Amniotic stem cell (primary cell): ENCODE measurements at places on chromosomes 4 and X.

- DNase-seq: no peak
Observed at GRCh38 chr4:98996056-98996764, 689 bp downstream of the METAP1 start.

- peak; percentile 1 for DNase-seq
Observed at GRCh38 chrX:18983666-18984380, at the start of gene PHKA2. Gene PHKA2, minus strand, starts transcription at chrX:18984114. Its CDS starts 182 bp downstream, at chrX:18983932.

DNA sequence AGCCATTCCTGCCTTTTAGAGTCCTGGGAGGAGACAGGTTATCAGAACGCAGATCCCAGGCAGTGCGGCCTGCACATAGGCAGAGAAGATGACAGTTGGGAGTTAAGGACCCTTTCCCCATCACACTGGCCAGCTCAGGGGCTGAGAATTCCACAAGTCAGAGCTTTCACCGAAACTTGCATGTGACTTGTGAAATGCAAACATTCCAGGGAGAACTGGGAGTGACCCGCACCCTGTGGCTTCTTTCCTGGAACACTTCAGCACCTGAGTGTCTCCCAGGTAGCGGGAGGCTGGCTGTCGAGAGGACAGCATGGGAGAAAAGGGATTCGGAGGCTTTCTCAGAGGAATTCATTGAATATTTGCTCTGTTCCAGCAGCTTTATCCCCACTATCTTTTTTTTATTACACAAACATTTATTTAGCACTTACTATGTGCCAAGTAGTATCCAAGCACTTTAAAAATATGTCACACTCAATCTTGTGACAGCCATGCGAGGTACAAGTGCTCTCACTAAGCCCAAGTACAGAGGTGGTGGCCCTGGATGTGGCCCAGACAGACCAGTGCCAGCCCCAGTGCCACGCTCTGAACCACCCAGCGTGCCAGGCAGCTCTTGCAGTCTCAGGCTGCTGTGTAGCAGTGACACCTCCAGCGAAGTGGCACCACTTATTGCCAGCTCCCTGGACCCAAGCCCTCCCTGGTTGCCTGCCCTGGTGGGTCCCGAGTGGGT, 100.5 kb downstream of the PHKA2 start:
- no peak for DNase-seq

- peak; percentile 58 for DNase-seq
Observed at GRCh38 chr4:38867478-38868058, at the start of gene FAM114A1. Gene FAM114A1, plus strand, starts transcription at chr4:38867806. Its CDS starts 10,273 bp downstream, at chr4:38878079.

DNA sequence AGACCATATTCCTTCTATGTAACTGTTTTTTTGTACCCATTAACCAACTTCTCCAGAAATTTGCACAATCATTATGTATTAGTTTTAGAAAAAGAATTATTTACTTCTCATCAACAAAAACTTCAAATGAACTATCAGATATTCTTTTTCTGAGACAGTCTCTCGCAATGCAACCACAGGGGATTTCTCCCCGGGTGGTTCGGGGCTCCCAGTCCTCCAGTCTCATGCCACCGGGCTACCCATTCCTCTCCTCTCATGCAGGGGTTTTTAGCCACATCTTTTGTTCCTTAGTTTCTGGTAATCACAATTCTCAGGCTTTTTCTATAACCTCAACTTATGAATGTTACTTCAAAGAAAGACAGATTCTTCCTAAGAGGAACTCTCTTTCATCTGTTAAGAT, 46.6 kb upstream of the CLNK start:
- no peak for DNase-seq

GRCh38 chrX:153600032-153600373, 1.1 kb upstream of the CCNQ start:
- no peak for DNase-seq

- DNase-seq: no peak
Observed at GRCh38 chrX:31590581-31591114, 518.8 kb upstream of the FTHL17 start.

DNA sequence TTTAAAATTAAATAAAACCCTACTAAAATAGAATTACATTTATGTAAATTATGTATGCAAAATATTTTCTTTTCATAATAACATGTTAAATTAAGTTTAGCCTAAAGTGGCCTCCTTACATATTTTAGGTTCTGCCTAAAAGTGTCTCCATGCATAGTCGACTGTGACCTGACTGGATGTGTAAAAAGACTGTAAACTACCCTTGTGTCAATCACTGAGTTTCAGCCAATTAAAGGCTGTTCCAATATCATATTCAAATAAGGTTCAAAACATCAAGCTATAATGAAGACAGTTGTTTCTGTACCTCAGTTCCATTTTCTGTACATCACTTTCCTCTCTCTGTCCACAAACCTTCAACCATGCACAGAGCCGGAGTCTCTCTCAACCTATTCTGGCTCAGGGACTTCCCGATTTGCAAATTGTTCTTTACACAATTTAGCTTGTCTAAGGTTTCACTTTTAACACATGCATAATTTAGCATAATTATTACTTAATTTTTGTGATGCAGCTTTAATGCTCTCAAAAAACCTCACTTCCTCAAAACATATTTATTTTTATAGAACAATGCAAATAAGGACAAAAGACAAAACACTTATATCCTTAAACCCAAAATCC, 60.1 kb downstream of the SH3RF1 start:
- DNase-seq: no peak

- no peak for DNase-seq
Observed at GRCh38 chr4:146178126-146178525, 2.6 kb downstream of the LSM6 start.

DNA sequence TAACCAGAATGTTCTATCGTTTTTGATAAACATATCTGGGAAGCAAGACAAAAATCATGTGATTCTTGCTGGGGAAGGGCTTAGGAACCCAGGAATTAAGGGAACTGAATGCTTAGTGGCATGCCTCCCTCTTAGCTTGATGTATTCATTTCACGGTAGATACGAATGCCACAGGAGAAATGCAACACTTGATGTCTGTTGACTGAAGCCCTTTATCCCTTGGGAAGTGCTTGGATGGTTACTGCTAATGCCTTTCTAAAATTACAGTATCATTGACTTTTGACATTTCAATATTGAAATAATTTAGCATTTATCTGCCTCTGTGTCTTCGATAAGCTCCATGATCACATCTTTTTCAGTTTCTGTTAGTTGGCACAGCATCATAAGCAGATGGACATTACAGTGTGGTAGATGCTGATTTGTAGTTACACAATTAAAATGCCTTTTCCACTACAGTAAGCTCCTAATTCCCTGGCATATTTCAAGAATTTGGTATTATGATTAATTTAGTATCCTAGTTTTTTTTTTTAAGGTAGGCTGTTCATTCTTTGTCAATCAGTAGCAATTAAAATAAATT, 226.7 kb downstream of the ARHGAP10 start:
- no peak for DNase-seq
